ENCODE measurements at places on chromosomes 13 and 19. TPM values are rescaled to one million over a fixed set of nuclear protein-coding genes. Genes with fewer than 3 reads are reported as not detected.

Gene PRODH2
- not detected for total RNA-seq

Gene KIR2DL3
- total RNA-seq: not detected

Gene ZFR2
- 0.30 TPM for total RNA-seq

Gene GRIN3B
- total RNA-seq: not detected

Gene SERP2
- not detected for total RNA-seq

Gene ALOX5AP
- 114 TPM for total RNA-seq

Gene ACP4
- not detected for total RNA-seq

Gene FCHO1
- total RNA-seq: 85.4 TPM

Gene ANKRD24
- 0.52 TPM for total RNA-seq

Gene CALR3
- total RNA-seq: not detected

Gene OR1M1
- not detected for total RNA-seq
